Eye (tissue), 1 donor: ENCODE measurements at places on chromosomes 4 and X.

DNA sequence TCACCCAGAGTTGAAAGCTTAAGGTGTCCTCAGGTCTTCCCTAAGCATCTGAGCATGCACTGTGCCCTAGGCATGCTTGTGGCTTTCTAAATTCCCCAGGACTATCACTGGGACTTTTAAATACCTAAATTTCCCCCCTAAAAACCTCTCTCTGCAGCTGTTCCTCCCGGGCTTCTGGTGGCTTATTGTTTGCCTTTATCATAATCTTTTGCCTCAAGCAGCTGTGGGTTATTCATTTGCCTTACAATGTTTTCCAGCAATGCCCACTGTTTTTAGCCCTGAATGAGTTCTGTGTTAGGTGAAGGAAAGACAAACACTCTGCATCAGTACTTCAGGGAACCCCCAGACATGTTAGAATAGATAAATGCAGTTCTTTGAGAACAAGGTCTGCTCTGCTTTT is 455.0 kb downstream of the ZIC3 start:
- DNase-seq, result no peak

DNA sequence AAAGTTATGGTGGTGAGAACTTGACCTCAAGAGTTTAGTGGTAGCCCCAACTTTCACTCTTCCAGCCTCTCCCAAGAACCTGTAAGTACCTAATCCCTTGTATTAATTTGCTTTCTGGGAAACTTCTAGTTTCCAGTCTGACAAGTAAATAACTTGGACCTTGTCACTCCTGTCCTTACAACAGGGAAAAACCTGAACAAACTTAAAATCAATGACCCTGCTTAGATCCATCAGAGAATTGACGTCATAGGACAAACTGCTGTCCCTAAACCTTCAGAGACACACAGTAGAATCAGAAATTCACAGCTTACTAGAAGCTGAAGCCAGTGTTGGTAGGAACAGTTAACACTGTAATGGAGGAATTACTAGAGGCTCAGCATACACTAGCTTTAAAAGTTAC is 60.0 kb upstream of the DCLK2 start:
- no peak for DNase-seq

DNA sequence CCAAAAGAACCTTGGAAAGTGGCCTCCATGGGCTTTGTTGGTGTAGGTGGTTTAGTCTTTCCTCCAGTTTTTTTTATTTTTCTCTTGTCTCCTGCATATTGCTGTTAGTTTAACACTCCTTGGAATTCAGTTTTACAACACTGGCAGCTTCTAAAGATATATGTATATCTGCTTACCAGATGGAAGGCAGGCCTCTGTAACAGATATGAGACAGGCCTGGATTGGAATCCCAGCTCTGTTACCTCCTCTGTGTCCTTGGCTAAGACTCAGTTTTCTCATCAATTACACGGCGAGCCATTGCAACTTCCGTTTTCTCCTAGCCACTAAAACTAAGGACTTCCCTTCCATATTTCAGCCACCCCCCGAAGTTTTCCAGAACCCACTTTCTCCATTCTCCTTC is 133.4 kb upstream of the SMAD1 start:
- no peak for DNase-seq

DNA sequence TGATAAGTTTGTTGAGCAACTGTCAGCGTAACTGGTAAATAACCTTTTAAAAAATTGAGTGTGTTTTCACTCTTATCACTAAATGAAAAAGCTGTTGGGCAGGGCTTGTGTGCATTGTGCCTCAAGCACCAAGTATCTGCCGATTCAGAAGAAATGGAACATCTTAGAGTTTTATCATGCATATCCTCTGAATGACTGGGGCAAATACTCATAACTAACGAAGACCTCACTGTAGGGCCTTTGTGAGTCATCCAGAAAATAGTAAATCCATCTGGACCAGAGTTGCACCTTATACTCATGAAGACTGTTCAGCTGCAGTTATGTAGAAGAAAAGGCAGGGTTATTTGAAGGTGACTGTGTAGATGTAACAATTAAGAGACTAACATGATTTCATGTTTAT is 222.1 kb downstream of the CAMK2D start:
- no peak for DNase-seq
